ENCODE measurements at places on chromosomes 2 and 18.

- no peak for DNase-seq
Measured at GRCh38 chr2:20205915-20206524, 18.9 kb downstream of the SDC1 start.

GRCh38 chr2:66696374-66696773 lies 261.4 kb downstream of the MEIS1 start:
- DNase-seq = no peak

- DNase-seq = no peak
Measured at GRCh38 chr2:172464400-172465129, 37.2 kb downstream of the ITGA6 start.

DNA sequence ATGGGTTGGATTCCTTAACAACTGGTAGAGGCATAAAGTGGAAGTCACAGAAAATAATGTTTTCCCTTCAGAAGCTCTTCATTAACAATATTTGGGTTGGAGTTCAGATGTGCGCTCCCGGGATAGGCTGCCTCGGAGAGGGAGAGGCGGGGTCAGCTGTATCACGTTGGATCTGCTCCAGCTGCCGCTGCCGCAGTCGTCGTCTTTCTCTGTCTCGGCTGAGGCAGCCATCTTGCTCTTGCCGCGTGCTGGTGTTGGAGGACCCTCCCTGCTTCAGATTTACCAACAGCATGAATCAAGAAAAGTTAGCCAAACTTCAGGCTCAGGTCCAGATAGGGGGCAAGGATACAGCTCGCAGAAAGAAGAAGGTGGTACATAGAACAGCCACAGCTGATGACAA lies 35.1 kb downstream of the TANC1 start:
- no peak for DNase-seq

- no peak for DNase-seq
Measured at GRCh38 chr2:61059382-61059781, 6.3 kb upstream of the SANBR start.

- no peak for DNase-seq
Measured at GRCh38 chr2:112006076-112006410, 49.0 kb upstream of the TMEM87B start.

- DNase-seq = no peak
Measured at GRCh38 chr2:116877944-116878343, 936.5 kb upstream of the DDX18 start.
